Caco-2 (cell line): ENCODE measurements at places on chromosomes 12 and 14. TPM values are rescaled to one million over a fixed set of nuclear protein-coding genes. Genes with fewer than 3 reads are reported as not detected.

The COX8C gene
- total RNA-seq, result not detected in 2 replicates

The NRL gene
- 2.1 and 2.3 TPM in 2 replicates for total RNA-seq

The NDRG2 gene
- 16.4 and 17.7 TPM in 2 replicates for total RNA-seq

GRCh38 chr12:132251310-132251709 lies 78.1 kb downstream of the GALNT9 start:
- DNase-seq, result no peak
- H3K4me3 ChIP-seq, result no peak overlapping the region
- H3K27ac ChIP-seq, result no peak overlapping the region
- H3K27me3 ChIP-seq, result no peaks in the 10 kb centered on the region
- no peaks in the 10 kb centered on the region for H3K4me1 ChIP-seq

DNA sequence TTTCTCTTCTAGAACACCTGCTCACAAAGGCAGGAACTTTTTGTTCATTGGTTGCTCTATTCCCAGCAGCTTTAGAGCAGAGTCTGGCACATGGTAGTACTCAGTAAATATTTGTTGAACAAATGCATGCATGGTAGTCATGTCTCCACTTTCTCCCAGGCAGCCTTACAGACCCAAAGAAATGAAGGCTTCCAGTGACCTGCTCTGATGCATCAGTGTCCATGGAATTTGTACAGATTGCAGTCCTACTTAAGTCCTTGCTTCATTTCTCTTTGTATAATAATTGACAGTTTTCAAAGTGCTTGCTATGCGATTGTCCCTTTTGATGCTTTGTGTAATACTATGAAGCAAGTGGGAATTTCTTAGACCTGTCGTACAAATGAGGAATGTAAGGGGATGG lies 119.6 kb downstream of the DERA start:
- H3K4me1 ChIP-seq, result peaks cover 24% of the 10 kb centered on the region
- peak overlapping the region; percentile 81 for H3K27ac ChIP-seq
- no peak overlapping the region for H3K4me3 ChIP-seq
- peak; percentile 80 for DNase-seq
- H3K36me3 ChIP-seq, result no peaks in the 10 kb centered on the region
